ENCODE measurements at places on chromosomes 6 and 20. TPM values are rescaled to one million over a fixed set of nuclear protein-coding genes. Genes with fewer than 3 reads are reported as not detected.

DNA sequence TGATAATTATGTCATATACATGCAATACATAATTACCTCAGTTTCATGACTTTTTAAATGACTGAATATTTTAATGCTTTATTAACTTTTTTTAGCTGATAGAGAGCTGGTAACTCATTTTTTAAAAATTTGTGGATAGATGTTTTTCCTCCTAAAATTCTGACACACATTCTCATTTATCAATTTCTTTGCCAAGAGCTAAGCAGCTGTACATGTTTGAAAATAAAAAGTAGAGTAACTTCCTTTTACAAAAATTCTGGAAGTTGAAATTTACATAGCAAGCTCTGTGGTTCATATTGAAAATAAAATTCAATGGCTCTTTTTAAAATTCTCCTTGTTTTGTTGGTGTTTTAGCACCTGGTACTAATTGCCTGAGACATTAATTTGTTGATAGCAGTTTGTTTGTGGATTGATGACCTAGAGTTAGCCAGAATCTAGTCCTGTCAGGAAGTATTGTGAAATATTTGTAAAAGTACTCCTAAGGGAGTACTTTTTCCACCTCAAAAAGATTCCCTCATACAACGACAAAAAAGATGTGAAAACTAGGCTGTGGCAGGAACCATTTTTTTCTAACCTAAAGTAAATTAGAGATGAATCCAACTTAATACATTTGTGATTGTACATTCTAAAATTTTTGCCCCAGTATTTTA lies 621.8 kb downstream of the BCKDHB start:
- no peak for DNase-seq

The OTOR gene
- total RNA-seq, result not detected

- DNase-seq, result no peak
These were observed 71.8 kb downstream of the ARHGAP18 start for GRCh38 chr6:129638055-129638684.

DNA sequence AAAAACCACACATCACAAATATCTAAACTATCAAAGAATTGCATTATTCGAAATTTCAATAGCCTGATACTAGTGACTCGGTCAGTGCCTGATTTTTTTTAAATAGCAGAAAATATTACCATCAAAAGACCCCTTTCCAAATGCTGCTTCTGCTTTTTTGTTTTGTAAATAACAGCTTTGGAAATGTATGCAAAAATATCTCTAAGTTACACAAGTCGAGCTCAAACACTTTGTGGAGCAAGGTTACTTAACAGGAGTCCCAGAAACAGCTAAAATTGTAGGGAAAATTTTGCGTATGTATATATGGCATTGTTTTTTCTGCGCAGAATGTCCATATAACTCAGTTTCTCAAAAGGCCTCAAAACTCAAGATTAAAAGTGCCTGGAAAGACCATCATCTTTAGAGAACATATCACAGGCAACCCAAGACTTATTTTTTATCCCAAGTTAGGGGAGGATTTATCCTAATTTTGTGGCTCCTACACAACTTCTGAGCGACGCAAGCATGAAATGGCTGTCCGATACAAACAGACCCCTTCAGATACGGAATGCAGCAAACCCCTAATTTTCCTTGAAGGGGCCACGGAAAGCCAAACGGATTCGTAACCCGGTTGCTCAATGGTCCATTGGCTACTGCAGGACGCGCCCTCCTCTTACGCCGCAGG lies 1.3 kb downstream of the CEP85L start:
- no peak for DNase-seq

GRCh38 chr6:42471142-42471541 lies 19.4 kb upstream of the TRERF1 start:
- DNase-seq, result no peak

The FOXC1 gene
- 2.7 TPM for total RNA-seq

GRCh38 chr6:53309059-53309900 lies 39.5 kb downstream of the ELOVL5 start:
- no peak for DNase-seq

The RAB44 gene
- total RNA-seq, result 0.07 TPM

- no peak for DNase-seq
These were observed 11.5 kb downstream of the TMEM63B start for GRCh38 chr6:44138717-44139350.

DNA sequence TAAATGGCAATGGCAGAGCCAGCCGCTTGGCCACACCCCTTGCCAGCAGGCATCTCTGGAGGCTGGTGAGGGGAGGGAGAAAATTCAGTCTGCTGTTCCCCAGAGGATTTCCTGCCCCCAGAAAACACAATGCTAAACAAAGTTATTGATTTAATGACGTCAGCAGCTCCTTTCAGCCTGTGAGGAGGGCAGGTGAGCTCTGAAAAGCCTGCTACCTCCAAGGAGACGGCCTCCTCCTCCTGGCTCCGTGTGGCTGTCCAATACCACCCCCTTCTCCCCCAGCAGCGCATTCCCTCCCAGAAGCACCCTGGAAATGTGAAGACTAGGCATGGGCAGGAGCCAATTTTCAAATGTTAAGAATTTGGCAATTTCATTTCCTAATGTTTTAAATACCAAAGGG lies 393.1 kb downstream of the ZFAND3 start:
- DNase-seq, result no peak

The FAM209B gene
- not detected for total RNA-seq

GRCh38 chr20:10369723-10370090 lies 64.3 kb downstream of the MKKS start:
- no peak for DNase-seq

DNA sequence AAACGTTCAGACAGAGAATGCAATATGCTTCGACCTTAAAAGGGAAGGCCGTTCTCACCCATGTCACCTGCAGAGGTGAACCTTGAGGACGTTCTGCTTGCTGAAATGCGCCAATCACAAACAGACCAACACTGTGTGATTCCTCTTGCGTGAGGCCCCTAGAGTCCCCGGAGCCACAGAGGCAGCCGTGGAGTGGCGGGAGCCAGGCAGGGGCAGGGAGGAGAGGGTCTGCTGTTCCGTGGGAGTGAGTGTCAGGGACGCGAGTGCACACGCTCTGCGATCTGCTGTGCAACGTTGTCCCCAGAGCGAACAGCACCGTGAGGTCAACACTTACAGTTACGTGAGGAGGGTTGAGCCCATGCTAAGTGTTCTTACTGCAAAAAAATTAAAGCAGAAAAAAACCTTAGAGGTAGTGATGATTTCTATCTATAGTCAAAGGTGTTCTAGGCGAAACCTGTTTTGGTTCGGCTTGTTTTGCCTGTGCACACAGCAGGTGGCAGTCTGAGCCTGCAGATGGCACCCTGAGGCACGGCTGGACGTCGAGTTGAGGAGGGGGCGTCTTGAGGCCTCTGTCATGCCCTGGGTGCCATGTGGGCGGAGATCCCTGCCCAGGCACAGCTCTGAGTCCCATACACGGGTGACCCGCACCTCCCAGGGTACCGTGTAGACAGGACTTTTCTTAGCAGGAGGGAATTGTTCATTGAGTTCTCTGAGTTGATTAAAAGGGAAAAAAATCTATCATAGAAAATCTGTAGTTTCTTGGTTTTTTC lies 71.7 kb upstream of the FRMD1 start:
- no peak for DNase-seq

Measured in left ventricle myocardium superior (tissue), 1 donor.